ENCODE measurements at places on chromosomes 7 and 10.

DNA sequence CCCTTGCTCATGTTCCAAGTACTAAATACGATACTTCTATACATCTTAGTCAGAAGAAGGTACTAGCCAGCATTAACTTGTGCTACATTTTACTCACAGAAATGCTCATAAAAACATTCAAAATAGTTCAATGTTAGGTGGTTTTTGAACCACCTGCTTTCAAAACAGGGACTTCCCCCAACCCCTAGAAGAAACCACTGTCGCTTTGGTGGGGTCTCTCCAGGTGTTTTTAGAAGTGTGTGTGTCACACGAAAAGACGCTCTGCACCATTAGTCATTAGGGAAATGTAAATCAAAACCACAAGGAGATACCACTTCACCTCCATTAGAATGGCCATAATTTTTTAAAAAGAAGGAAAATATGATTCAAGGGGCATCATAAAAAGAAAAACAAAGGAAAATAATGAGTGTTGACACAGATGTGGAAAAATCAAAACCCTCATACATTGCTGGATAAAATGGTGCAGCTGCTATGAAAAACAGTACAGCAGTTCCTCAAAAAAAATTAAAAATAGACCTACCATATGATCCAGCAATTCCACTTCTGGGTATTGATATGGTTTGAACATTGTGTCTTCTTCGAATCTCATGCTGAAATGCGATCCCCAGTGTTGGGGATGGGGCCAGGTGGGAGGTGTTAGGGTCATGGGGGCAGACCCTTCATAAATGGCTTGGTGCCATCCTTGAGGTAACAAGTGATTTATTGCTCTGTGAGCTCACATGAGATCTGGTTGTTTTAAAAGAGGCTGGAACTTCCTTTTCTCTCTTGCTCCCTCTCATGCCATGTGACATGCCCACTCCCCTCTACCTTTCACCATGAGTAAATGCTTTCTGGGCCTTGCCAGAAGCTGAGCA, 74.2 kb downstream of the MALSU1 start:
- no peak for DNase-seq

DNA sequence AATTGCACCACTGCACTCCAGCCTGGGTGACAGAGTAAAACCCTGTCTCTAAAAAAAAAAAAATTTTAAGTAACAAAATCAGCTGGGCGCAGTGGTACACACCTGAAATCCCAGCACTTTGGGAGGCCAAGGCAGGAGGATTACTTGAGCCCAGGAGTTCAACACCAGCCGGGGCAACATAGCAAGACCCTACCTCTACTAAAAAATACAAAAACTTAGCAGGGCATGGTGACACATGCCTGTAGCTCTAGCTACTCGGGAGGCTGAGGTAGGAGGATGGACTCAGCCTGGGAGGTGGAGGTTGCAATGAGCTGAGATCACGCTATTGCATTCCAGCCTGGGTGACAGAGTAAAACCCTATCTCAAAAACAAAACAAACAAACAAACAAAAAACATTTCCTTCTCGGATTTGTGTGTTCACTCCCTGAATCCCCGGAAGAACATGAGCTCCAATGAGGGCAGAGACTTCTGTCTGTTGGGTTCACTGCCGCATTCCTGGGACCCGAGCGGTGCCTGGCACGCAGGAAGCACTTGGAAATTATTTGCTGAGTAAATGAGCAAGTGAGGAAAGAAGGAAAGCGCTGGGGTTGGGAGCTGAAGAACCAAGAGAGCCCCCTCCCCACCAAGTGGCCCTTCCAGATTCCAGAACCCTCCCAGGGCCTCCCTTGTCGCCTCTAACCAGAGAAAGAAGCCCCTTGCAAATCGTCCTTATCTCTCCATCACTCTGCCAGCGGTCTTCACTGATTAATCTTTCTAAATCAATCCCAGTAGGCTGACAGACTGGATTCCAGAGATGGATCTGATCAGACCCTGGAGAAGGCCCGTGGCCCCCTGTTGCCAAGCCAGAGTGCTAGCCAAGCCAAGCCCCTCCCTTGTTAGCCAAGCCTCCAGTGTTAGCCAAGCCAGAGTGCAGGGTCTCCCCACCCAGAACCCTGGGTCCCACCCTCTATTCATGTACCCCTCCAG, 6.2 kb downstream of the TNRC18 start:
- no peak for DNase-seq

GRCh38 chr10:92873029-92873428, 24.7 kb downstream of the EXOC6 start:
- DNase-seq, result no peak

DNA sequence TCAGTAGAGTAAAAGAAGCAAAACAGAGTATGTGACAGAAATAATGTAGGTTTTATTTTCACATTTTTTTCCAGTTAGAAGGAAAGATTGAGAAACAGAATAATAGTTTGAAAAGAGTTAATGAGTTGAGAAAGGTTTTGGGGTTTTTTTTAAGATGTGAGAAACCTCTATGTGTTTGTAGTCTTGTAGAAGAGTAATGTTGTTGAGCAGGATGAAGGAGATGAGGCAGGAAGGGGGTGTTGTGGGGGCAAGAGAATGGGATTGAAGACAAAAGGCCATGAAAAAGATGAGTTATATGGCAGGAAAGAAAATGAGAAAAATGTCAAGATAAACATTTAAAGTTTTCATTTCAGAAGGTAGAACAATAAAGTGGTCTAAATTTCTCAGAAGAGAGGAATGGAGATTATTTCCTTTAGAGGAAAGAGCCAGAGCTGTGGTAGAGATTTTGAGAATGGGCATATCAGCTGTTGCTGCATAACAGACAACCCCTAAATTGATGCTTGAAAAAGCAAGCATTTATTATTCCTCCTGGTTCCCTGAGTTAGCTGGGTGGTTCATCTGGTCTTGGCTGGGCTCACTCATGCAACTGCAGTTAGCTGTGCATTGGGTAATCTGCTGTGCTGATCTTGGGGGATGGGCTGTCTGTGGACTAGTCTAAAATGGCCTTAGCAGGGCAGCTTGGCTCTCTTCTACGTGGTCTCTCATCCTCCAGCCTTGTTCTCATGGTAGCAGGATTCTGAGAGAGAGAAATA, 27.1 kb downstream of the PCGF5 start:
- no peak for DNase-seq

GRCh38 chr7:47332681-47333553, 249.0 kb downstream of the TNS3 start:
- no peak for DNase-seq

DNA sequence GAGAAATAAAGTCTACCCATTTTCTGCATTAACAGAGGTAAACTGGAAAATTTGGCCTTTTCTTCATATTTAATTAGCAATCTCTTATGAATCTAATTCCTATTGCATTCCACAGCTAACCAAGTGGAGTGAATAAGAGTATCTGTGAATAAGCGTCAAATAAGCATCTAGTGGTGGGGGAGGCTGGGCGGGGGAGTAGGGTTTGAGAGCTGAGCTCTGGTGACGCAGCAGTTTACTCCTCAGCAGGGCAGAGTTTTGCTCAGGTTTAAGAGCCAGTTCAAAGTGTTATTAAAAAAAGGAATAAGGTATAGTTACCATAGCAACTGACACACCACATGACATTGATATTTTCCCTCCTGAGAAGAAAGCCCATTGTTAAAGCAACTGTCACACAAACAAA, 1346.8 kb upstream of the CELF2 start:
- no peak for DNase-seq

DNA sequence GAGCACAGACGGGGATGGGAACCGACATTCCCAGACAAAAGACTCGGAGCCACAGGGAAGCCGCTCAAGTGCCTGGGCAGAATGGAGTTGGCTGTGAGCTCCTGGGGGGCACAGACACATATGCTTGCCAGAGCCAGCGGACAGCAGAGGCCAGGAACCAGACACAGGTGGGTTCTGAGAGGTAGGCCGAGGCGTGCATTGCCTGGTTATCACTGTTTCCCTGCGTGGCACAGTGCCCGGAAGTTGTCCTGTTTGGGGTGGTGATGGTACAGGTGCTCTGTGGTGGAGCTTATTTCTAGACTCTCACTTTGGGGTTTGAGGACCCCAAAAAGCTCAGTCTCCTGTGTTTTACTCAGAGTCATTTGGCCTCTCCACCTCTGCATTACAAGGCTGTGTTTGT, 2.5 kb downstream of the PALD1 start:
- DNase-seq, result no peak

GRCh38 chr7:96832092-96832662, 122.5 kb upstream of the SEM1 start:
- no peak for DNase-seq

GRCh38 chr7:55432939-55433784, 68.0 kb downstream of the LANCL2 start:
- no peak for DNase-seq

DNA sequence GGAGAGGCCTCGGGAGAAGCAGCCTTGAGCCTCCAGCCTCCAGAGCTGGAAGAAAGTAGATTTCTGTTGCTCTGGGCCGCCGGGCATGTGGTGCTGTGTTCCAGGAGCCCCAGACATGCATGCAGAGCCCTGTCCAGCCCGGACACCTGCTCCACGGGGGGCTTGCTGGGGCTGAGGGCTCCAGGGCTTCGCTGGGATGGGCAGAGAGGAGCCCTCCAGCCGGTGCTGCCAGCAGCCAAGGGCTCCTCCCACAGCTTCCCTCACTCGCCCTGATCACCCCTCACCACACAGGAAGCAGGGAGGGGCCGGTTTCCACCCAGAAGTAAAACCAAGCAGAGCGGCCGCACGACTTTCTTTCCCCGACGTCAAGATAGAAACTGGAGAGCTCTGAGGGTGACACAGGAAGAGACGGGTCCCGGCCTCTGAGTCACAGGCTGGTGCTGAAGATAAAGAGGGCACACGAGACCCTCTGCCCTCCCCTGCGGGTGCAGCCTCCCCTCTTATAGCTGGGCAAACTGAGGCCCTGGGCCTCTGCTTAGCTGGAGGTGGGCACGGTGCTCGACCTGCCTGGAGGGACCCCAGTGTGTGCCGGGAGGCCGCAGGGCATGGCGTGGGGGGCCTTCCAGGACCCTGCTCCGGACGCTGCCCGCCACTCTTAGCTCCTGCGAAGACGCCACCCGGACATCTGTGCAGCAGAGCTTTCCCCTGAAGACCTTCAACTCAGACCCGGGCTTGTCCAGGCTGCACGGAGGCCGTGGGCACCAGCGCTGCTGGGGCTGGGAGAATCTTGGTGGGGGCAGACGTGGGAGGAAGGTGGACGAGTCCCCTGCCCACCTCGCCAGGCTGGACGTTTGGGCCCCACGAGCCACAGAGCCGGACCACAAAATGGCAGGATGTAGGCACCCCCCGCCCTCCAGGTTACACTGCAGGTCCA, 31.1 kb downstream of the ADAP1 start:
- DNase-seq, result peak; percentile 66

GRCh38 chr10:17004801-17005380, 124.7 kb downstream of the CUBN start:
- DNase-seq, result no peak

GRCh38 chr10:74792726-74793125, 33.7 kb upstream of the KAT6B start:
- no peak for DNase-seq

- no peak for DNase-seq
These were observed 99.2 kb downstream of the PTPRN2 start for GRCh38 chr7:158488181-158488971.

DNA sequence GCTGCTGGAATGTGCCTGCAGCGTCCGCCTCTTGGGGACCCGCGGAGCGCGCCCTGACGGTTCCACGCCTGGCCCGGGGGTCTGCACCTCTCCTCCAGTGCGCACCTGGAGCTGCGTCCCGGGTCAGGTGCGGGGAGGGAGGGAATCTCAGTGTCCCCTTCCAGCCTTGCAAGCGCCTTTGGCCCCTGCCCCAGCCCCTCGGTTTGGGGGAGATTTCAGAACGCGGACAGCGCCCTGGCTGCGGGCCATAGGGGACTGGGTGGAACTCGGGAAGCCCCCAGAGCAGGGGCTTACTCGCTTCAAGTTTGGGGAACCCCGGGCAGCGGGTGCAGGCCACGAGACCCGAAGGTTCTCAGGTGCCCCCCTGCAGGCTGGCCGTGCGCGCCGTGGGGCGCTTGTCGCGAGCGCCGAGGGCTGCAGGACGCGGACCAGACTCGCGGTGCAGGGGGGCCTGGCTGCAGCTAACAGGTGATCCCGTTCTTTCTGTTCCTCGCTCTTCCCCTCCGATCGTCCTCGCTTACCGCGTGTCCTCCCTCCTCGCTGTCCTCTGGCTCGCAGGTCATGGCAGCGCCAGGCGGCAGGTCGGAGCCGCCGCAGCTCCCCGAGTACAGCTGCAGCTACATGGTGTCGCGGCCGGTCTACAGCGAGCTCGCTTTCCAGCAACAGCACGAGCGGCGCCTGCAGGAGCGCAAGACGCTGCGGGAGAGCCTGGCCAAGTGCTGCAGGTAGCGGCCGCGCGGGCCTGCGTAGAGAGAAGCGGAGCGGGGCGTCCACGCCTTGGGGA, 645 bp downstream of the SLC26A4 start:
- DNase-seq, result peak; percentile 10

GRCh38 chr7:11450281-11450680, 381.7 kb downstream of the THSD7A start:
- no peak for DNase-seq

DNA sequence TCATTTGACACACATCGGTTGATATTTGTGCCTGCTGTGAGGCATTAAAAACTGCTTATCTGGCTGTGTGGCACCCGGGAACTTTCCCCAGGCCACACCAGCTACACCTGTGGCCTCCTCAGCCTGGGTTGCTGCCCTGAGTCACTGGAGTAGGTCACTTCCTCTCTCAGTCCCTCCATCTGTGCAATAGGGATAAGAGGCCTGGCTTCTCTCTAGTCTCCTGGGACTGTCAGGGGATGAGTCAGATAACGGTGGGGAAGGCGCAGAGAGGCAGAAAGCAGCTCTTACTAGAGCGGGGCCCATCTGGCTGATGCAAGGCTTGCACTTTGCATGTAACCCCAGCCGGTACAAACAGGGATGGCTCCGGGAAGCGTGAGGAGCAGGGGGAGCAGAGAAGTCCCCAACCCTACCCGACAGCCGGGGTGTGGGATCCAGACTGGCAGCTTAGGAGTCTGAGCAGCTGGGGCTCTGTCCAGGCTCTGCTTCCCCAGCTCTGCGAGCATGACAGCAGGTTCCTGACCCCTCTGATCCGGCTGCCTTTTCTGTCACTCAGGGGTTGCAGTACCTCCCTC, 34.0 kb downstream of the DNAJB12 start:
- no peak for DNase-seq

DNA sequence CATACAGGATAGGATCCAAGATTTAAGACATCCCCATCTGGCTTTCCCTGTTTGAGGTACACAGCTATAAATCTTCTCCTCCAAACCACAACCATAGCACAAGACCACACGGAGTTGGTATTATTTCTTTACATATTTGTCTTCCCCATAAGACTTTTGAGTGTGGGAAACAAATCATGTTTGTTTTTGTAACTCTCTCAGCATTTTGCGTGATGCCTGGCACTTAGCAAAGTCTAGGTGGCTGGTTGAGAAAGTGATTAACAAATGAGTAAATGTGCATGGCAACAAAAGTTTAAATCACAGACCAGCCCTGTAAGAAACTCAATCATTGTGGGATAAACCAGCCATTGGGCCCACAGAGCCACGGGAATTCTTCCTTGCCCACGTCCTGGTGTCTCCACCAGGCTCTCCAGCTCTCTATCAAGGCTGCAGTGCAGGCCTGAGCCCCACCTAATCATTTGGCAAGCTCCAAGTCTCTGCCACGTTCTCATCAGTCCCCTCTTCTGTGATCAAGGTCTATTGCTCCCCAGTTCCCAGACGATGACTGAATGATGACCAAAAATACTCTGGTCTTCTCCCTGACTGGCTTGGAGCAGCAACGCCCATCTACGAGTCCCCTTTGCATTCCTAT, 317.8 kb downstream of the TNS3 start:
- no peak for DNase-seq

- DNase-seq, result no peak
These were observed 649.2 kb upstream of the C7orf33 start for GRCh38 chr7:147941381-147941780.

- DNase-seq, result no peak
These were observed 58.1 kb upstream of the MXI1 start for GRCh38 chr10:110149259-110149658.

Measured in T-helper 17 cell (primary cell).